ENCODE measurements at places on chromosomes 13 and 19.

DNA sequence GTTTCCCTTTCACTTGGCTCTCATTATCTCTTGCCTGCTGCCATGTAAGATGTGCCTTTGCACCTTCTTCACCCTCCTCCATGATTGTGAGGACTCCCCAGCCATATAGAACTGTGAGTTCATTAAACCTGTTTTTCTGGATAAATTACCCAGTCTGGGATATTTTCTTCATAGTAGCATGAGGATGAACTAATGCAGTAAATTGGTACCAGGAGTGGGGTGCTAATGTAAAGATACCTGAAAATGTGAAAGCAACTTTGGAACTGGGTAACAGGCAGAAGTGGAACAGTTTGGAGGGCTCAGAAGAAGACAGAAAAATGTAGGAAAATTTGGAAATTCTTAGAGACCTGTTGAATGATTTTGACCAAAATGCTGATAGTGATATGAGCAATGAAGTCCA lies 487.4 kb downstream of the LMO7 start:
- no peak for DNase-seq

- DNase-seq = no peak
These were observed 10.5 kb upstream of the SMG9 start for GRCh38 chr19:43765109-43765876.

- no peak for DNase-seq
These were observed 7.4 kb downstream of the BRD4 start for GRCh38 chr19:15324791-15325519.

GRCh38 chr19:12880551-12881171 lies 588 bp downstream of the DNASE2 start:
- DNase-seq = no peak

- no peak for DNase-seq
These were observed 5.3 kb downstream of the DHPS start for GRCh38 chr19:12676384-12676792.

- peak; percentile 25 for DNase-seq
These were observed 16.6 kb upstream of the LRP3 start for GRCh38 chr19:33177417-33177979.

Data from forelimb muscle (tissue), 1 donor.